ENCODE measurements at places on chromosomes 12 and 14.

- DNase-seq = no peak
These were observed 316.6 kb downstream of the GLT1D1 start for GRCh38 chr12:129169928-129170327.

DNA sequence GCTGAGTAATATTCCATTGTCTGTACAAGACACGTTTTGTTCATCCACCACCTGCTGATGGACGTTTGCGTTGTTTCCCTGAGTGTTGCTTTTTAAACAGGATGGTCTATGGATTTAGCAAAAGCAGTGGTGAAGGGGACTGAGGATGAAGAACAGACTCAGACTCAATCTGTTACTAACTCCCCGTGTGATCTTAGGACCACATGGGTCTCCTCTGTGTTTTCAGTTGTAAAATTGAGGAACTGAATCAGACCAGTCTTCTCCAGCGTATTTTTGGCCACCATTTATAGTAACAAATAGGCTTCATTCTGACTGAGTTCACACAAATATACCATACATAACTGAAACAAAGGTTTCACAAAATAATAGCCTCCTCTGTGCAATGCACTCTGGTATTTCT, 85.6 kb downstream of the FOXN3 start:
- DNase-seq = no peak

- no peak for DNase-seq
These were observed 1.8 kb downstream of the SART3 start for GRCh38 chr12:108559007-108559655.

GRCh38 chr14:59849411-59850130, 21.0 kb downstream of the RTN1 start:
- no peak for DNase-seq

GRCh38 chr14:63182968-63183367, 21.3 kb upstream of the RHOJ start:
- no peak for DNase-seq

All from stimulated activated CD4-positive, alpha-beta T cell treated with anti-CD3 and anti-CD28 coated beads, Interleukin-15, amount 100 ng/mL, for 1 hour (primary cell).